ENCODE measurements at places on chromosomes 11 and 22. TPM values are rescaled to one million over a fixed set of nuclear protein-coding genes. Genes with fewer than 3 reads are reported as not detected.
A peak's percentile ranks its signal among the peaks of the same experiment; 100 is the strongest.

Gene MRGPRF
- 13.4 TPM for total RNA-seq

Gene KCNJ1
- not detected for total RNA-seq

Gene TP53I11
- 16.3 TPM for total RNA-seq

Gene SYVN1
- total RNA-seq, result 14.3 TPM

Gene FBLN1
- 260 TPM for total RNA-seq

Gene OR4C12
- total RNA-seq, result not detected

Gene GLYATL1
- 1.4 TPM for total RNA-seq

DNA sequence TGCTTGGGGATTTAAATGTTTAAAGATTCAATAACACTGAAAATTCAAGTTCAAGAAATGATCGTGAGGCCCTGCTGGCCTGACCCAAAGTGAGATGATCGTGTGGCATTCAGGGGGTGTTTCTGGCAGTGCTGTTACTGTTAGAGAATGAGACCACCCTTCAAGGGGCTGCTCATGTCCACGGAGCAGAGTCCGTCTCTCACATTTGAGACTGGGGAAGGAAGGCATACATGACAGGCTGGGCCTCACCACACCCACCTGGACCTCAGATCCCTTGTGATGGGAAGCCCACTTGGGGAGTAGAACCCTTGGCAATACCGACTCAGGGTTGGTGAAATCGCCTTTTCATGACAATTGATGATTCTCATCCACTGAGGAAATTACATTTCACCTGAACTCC, 16.1 kb upstream of the NRIP3 start:
- H3K4me1 ChIP-seq, result peaks cover 9% of the 10 kb centered on the region
- DNase-seq, result no peak
- no peak overlapping the region for H3K27ac ChIP-seq
- H3K27me3 ChIP-seq, result no peaks in the 10 kb centered on the region

GRCh38 chr11:44305470-44306051, 4.4 kb downstream of the ALX4 start:
- H3K36me3 ChIP-seq, result no peaks in the 10 kb centered on the region
- peaks cover 46% of the 10 kb centered on the region for H3K4me1 ChIP-seq
- H3K27me3 ChIP-seq, result peaks cover 96% of the 10 kb centered on the region
- H3K4me3 ChIP-seq, result peak overlapping the region; percentile 24

DNA sequence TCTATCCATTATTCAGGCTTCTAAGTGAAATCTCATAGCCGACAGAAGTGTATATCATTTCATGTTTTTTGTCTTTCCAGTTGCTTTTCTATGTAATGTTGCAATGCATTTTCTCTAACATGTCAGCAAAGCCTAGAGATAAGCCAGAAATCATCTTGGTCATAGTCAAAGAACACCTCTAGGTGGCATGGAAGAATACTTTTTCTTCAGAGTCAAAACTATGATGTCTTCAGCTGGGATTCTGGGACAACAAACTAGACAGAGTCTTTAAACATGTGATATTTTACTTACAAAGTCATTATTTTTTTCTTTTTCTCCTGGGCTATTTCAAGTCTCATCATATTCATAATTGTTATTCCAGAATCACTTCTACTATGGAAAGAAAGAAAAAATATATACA, 4.4 kb downstream of the GAS2 start:
- peaks cover 6% of the 10 kb centered on the region for H3K4me1 ChIP-seq
- H3K4me3 ChIP-seq, result no peak overlapping the region
- no peak overlapping the region for H3K27ac ChIP-seq
- peaks cover 7% of the 10 kb centered on the region for H3K27me3 ChIP-seq
- H3K36me3 ChIP-seq, result no peaks in the 10 kb centered on the region
- DNase-seq, result peak; percentile 33

DNA sequence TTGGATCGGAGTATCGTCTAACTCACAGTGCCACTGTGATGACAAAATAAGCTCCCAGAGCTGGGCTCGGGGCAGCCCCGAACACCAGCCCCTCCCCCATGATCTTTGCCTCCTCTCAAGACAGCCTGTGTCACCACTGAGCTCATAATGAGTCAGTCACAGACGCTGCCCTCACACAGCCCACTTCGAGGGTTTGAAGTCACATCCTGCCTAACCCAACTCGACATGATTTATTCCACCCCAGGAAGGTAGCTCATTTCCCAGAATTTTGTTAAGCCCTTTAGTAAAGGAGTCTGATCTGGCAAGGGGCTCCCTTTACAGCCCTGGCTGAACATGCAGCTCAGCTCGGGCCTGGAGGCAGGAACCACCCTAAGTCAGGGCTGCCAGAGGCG, 22.8 kb downstream of the MYH9 start:
- H3K27ac ChIP-seq, result no peak overlapping the region
- H3K4me3 ChIP-seq, result no peak overlapping the region
- H3K4me1 ChIP-seq, result peaks cover 47% of the 10 kb centered on the region
- no peaks in the 10 kb centered on the region for H3K36me3 ChIP-seq
- no peaks in the 10 kb centered on the region for H3K27me3 ChIP-seq

DNA sequence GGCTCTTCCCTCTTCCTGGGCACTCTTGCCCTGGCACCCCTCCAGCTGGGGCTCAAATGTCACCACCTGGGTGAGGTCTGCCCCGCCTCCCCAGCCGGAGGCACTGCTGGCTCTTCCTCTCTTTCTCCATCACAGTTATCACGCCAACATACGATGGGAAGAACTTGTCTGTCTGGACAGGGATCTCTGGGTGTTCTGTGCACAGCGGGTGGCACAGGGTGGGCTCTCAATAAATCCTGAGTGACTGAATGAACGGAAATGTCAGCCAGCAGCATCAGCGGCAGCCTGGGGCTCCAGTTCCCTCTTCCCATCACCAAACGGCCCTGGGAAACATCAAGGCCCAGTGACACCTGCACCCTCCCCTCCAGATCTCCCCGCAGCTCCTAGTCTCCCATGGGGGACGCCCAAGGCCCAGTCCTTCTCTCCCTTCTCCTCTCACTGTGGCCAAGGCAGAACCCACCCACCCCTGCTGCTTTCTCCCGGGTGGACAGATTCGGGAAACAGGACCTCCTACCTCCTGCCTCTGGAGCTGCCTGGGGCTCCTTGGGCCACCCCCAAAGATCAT, 440 bp upstream of the SLC25A45 start:
- peak overlapping the region; percentile 36 for H3K4me3 ChIP-seq
- H3K27ac ChIP-seq, result peak overlapping the region; percentile 92
- peaks cover 2% of the 10 kb centered on the region for H3K36me3 ChIP-seq
- peaks cover 41% of the 10 kb centered on the region for H3K4me1 ChIP-seq
- no peak for DNase-seq

DNA sequence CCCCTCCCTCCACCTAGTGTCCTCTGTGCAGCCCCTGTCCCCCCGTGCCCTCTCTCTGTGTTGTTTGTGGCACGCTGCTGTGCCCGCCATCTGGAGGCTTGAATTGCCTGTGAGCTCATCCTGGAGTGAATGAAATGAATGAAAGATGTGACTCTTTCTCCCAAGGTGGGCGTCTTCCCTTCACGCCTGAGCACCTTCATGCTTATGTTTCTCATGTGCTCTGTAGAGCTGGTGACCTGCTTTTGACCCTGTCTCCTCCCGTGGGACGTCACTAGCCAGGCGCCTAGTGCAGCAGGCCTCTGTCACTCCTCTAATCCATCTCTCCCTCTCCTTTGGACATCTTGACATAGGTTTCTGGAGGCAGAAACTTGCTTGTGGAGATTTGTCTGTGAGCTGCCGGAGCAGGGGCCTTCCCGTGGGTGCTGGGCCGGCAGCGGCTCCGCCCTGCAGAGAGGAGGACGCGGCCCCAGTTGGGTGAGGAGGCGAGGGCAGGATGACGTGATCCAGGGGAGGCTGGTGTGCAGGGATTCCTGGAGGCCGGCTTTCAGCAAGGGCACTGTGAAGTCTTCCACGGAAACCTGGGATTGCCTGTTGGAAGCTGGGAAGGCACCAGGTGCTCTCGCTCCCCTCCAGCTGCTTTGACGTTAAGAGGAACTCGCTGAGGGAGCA, 40.6 kb downstream of the MUC6 start:
- H3K27ac ChIP-seq, result no peak overlapping the region
- peaks cover 87% of the 10 kb centered on the region for H3K36me3 ChIP-seq
- no peak overlapping the region for H3K4me3 ChIP-seq
- H3K27me3 ChIP-seq, result no peaks in the 10 kb centered on the region
- peaks cover 18% of the 10 kb centered on the region for H3K4me1 ChIP-seq
- DNase-seq, result peak; percentile 5

DNA sequence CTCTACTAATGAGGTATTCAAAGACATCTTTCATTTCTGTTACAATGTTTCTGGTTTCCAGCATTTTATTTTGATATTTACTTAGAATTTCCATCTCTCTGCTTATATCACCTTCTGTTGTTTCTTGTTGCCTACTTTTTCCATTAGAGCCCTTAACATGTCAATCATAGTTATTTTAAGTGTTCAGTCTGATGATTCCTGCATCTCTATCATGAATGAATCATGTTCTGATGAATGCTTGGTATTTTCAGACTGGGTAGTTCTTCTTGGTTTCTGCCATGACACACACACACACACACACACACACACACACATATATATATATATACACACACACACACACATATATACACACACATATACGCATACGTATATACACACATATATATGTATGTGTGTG, 486.4 kb upstream of the ISX start:
- H3K27me3 ChIP-seq, result no peaks in the 10 kb centered on the region
- no peaks in the 10 kb centered on the region for H3K4me1 ChIP-seq
- DNase-seq, result no peak

- no peak overlapping the region for H3K4me3 ChIP-seq
- H3K27ac ChIP-seq, result no peak overlapping the region
- DNase-seq, result peak; percentile 42
- H3K27me3 ChIP-seq, result no peaks in the 10 kb centered on the region
- no peaks in the 10 kb centered on the region for H3K36me3 ChIP-seq
Measured at GRCh38 chr11:16001899-16002426, 354.4 kb downstream of the SOX6 start.

DNA sequence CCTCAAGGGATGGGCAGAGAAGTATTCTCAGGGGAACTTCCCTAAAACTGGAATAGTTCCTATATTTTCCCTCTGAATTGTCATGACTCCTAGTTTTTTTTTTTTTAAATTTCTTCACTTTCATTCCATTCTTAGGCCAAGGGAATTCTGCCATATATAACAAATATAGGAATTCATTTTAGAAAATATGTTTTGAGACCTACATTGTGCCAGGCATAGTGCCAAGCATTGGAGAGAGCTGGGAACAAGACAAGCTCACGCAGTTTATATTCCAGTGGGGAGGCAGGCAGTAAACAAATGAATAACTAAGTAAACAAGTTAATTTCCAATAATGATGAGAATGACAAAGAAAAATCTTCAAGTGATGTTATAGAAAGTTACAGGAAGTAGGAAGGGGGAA, 2.6 kb upstream of the NPTXR start:
- H3K27me3 ChIP-seq, result peaks cover 11% of the 10 kb centered on the region
- no peak for DNase-seq
- H3K4me3 ChIP-seq, result no peak overlapping the region
- peaks cover 23% of the 10 kb centered on the region for H3K4me1 ChIP-seq

GRCh38 chr11:62705413-62705812, 1.8 kb downstream of the BSCL2 start:
- no peaks in the 10 kb centered on the region for H3K27me3 ChIP-seq
- H3K4me3 ChIP-seq, result peak overlapping the region; percentile 83
- peaks cover 45% of the 10 kb centered on the region for H3K36me3 ChIP-seq
- H3K27ac ChIP-seq, result peak overlapping the region; percentile 54
- no peak for DNase-seq

DNA sequence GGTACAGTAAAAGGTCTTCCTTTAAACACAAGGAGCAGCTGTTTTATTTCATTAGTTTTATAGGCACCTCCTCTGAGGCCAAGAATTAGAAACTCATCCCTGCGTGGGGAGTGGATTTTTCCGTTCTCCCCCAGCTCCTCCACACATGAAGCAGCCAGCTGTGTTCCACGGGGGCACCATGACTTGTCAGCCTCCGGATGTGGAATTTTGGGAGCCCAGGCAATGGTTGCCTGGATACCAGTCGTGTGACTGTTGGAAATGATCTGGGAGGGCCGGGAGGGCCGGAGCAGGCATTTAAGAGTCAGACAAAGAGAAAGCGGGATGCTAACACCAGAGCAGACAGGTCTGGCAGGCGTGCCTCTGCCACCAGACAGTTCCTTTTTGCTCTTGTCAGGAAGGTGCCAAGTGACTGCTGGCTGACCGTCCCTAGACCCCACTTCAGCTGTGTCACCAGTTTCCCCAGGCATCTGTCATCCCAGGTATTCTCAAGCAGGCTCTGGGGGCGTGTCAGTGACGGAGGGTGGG, 15.9 kb upstream of the CDC42EP2 start:
- DNase-seq, result no peak
- H3K27ac ChIP-seq, result peak overlapping the region; percentile 76
- H3K4me3 ChIP-seq, result no peak overlapping the region

DNA sequence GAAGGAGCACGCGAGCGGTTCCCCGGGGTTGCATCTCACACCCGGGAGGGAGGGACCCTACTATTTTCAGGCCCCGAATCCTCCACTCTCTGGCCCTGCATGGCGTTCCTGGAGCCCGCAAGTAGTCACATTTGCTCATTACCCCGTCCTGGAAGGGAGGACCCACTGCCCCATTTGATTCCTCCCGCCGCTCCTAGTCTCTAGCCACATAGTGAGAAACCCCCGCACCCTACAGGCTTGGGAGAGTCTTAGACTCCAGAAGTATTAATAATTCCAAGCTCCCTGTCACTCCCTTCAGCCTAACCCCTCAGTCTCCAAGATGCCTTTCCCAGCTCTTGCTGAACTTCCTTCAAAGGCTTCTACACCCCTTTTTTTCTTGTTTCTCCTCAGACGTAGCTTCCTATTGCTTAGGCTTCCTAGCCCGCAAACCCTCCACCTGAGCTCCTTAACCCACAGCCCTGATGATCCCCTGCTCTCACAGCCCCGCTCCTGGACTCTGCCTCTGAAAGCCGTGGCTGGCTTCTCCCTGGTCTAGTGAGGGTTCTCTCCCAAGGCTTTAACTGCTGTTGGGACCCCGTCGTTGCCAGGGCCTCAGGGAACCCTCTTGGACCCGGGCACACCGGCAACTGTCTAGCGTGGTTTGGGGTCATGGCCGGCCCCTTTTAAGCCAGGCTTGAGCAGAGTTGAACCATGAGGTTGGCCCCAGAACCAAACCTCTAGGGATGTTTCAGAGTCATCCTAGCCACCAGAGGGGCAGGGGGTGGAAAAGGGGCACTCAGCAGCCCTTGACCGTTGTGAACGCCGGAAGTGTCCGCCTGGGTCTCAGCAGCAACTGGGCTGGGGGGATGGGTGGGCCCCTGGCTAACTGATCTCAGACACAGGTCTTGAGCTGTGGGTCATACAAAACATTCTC, 862 bp downstream of the GGA1 start:
- peaks cover 19% of the 10 kb centered on the region for H3K36me3 ChIP-seq
- no peaks in the 10 kb centered on the region for H3K27me3 ChIP-seq
- peaks cover 47% of the 10 kb centered on the region for H3K4me1 ChIP-seq
- H3K27ac ChIP-seq, result peak overlapping the region; percentile 98

DNA sequence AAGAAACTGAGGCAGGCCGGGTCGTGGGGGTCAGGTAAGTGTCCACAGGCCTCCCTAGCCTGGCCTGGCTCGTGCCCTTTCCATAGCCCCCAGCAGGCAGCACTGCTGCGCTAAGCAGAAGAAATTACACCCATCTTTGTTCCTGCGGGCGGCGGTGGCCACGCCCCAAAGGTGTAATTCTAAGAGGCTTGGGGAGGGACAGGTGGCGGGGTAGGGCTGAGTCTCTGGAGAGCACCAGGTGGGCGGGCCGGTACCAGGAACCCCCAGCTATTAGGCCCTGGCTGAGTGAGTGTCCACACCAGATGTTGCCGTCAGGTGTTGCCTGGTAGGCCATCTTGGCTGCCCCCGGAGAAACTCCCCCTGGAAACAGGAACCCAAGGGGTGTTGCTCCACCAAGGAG, 12.3 kb upstream of the ARAP1 start:
- no peak overlapping the region for H3K27ac ChIP-seq
- peaks cover 4% of the 10 kb centered on the region for H3K4me1 ChIP-seq
- H3K36me3 ChIP-seq, result no peaks in the 10 kb centered on the region
- no peak overlapping the region for H3K4me3 ChIP-seq

All from spinal cord (tissue), 10 donors.